ENCODE measurements at places on chromosomes 3 and 15.

DNA sequence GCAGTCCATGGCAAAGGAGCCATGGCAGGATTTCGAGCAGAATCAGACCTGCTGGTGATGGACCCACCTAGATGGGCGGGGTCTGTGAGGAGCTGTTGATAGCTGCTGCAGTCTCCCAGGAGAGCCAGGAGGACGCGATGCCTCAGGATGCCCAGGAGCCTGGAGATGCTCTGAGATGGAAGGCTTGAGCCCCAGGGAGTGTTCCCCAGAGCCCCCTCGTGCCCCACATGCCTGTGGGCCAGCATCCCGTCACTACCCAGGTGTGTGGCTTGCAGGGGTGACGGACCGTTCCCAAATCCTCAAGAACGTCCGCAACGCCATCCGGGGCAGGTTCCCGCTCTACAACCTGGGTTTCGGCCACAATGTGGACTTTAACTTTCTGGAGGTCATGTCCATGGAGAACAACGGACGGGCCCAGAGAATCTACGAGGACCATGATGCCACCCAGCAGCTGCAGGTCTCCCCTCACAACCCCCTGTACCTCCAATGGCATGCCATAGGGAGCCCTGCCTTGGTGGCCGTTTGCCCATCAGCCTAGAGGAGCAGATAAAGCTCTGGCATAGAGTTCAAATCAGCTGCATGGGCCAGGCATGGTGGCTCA is 6.7 kb downstream of the ITIH1 start:
- H3K36me3 ChIP-seq, result no peaks in the 10 kb centered on the region
- H3K4me3 ChIP-seq, result no peak overlapping the region

DNA sequence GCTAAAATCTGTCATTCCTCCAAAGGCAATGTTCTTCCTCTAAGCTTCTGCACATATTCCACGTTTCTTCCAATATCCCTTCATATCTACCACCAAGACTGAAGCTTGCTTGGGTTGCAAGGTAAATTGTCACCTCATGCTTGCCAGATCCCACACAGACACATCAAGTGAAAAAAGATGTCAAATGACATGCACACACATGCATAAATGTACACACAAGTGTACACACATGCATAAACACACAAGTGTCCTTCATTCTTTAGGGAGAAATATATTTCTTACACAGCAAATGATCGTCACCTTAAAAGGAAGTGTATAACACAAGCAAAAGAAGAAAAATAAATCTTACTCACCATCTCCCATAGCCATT is 59.4 kb downstream of the CLASP2 start:
- H3K4me1 ChIP-seq, result peaks cover 2% of the 10 kb centered on the region
- H3K4me3 ChIP-seq, result no peak overlapping the region
- H3K27ac ChIP-seq, result no peak overlapping the region
- no peak for DNase-seq

- H3K36me3 ChIP-seq, result no peaks in the 10 kb centered on the region
- no peaks in the 10 kb centered on the region for H3K27me3 ChIP-seq
- no peak overlapping the region for H3K27ac ChIP-seq
Observed at GRCh38 chr3:120471643-120472042, 20.9 kb upstream of the FSTL1 start.

DNA sequence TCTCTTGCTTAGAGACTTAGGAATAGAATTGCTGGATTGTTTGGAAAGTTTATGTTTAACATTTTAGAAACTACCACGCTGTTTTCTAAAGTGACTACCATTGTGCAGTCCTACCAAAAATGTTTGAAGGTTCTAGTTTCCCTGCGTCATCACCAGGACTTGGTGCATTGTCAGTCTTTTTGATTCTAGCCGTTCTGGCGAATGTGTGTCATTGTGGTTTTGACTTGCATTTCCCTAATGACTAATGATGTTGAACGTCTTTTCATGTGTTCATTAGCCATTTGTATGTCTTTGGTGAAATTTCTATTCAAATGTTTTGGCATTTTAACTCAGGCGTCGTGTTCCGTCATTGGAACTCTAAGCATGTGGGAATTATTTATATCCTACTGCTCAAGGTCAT is 58.0 kb downstream of the CHD2 start:
- no peak overlapping the region for H3K4me3 ChIP-seq
- no peaks in the 10 kb centered on the region for H3K27me3 ChIP-seq
- no peak for DNase-seq

DNA sequence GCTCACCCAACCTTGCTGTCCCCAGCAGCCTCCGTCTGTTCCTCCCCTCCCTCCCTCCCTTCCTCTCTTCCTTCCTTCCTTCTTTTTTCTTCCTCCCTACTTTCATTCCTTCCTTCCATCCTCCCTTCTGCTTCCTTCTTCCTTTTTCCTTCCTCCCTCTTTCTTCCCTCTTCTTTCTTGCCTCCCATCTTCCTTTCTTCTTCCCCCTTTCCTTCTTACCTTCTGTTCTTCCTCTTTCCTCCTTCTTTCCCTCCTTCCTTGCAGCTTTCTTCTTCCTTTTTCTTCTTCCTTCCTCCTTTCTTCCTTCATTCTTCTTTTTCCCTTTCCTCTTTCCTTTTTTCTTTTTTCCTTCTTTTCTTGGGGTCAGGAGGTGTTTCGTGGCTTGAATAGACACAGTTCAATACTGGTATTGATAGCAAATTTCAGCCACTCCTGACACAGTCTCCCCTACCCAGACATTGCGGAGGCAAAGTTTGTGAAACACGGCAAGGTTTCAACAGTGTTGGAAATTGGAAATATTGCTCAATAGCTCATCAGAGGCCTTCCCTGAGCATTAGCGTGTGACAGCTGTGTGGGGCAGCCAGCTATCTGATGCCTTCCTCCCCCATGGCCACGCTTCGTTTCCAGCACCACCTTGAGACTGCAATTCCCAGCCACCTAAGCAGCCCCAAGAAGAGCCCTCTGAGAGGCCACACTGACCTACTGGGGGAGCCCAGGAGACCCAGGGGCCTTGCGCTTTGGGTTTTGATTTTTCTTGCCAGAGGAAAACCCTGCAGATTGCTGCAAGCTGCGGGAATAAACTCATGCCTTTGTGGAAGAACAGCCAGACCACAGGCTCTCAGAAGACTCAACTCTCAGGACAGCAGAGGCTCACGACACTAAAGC is 82.2 kb downstream of the KLF15 start:
- no peak overlapping the region for H3K4me3 ChIP-seq
- H3K27me3 ChIP-seq, result no peaks in the 10 kb centered on the region
- no peaks in the 10 kb centered on the region for H3K36me3 ChIP-seq

DNA sequence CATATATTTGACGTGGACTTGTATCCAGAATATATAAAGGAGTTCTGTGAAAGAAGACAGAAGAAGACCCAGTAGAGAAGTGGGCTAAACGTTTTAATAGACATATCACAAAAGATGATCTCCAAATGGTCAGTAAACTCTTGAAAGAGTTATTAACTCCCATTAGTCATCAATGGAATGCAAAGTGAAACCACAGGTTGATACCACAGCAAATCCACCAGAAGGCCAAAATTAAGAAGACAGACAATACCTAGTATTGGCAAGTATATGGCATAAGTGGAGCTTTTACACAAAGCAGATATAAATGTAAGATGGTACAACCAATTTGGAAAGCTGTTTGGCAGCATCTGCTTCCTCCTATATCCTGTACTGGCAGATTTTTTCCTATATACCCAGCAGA is 6.0 kb downstream of the SPATA16 start:
- no peaks in the 10 kb centered on the region for H3K27me3 ChIP-seq
- no peak overlapping the region for H3K27ac ChIP-seq
- no peak overlapping the region for H3K4me3 ChIP-seq
- no peaks in the 10 kb centered on the region for H3K36me3 ChIP-seq

- no peak overlapping the region for H3K27ac ChIP-seq
- no peak overlapping the region for H3K4me3 ChIP-seq
- H3K4me1 ChIP-seq, result no peaks in the 10 kb centered on the region
- H3K36me3 ChIP-seq, result no peaks in the 10 kb centered on the region
Observed at GRCh38 chr3:160061525-160061924, 72.9 kb downstream of the IL12A start.

DNA sequence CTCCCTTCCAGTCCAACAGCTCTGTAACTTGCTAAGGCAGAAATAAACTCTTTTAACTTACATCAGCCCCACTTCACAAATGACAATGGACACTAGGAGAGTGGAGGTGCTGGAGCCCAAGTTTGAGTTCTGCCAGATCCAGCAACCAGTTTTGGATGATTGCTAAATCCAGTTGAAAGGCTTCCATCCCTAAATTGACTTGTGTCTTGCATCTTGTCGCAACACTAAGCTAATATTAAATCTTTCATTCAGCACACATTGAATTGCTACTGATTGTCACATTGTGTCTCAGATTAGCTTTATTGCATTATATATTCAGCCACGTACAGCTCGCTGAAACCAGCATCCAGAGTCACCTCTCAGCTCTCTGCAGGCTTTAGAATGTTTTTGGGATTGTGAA is 41.7 kb upstream of the LIPC start:
- H3K27me3 ChIP-seq, result no peaks in the 10 kb centered on the region
- H3K27ac ChIP-seq, result no peak overlapping the region
- H3K4me1 ChIP-seq, result no peaks in the 10 kb centered on the region
- no peak overlapping the region for H3K4me3 ChIP-seq
- H3K36me3 ChIP-seq, result no peaks in the 10 kb centered on the region
- DNase-seq, result no peak

DNA sequence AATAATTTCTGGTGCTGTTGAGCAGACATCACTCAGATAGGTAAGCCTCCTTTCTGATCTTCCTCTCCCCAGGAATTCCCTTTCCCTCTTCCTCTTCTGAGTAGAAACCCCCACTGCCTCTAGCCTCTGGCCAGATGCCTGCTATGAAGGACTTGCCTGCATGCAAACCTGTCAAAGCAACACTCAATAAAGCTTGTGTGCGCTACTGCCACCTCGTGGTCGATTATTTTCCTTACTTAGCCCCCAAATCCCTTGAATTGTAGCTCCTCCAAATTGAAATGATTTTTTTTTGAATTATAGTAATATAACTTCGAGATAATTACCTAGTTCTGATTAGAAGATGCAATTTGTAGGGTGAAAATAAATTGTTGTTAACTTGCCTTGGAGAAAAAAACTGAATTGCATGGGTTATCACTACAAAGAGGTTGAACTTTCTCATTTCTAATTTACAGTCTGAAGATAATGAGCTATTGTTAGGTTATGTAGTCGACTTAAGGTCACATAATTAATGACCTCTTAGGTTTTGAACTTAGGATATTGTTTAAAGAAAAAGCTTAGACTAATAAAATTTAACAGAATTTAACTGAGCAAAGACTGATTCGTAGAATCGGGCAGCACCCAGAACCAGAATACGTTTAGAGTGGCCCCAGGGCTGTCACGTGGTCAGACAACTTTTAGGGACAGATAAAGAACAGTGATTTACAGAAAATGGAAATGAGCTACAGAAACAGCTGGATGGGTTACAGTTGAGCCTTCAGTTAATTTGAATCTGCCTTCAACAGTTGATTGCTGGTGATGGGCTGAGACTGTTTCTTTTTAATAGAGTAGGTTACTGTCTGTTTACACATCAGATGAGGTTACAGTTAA is 269.3 kb downstream of the ARPP21 start:
- H3K4me3 ChIP-seq, result no peak overlapping the region
- DNase-seq, result peak; percentile 73
- H3K27me3 ChIP-seq, result no peaks in the 10 kb centered on the region
